ENCODE measurements at places on chromosomes 1 and 21.

DNA sequence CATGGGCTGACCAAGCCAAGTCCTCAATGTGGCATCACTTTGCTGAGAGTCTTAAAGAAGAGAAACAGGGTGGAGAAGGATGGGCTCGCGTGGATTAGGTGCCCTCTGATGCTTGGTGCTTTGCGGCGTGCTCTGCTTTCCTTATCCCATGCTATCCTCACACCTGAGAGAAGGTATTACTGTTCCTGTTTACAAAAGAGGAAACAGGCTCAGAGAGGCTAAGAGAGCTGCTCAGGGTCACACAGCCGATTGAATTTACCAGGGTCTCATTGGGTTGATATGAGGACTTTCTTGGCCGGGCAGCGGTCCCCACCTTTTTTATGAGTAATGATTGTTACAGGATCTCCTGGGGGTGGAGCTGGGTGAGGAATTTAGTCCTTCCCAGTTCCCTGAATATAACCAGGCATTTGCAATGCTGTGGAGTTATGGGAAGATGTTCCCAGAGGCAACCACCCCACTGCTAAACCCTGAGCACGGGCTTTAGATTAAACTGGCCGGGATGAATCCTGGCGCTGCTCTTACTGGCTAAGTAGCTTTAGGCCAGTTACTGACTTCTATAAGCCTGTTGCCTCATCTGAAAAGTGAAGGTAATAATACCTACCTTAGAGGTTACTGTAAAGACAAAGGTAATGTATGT is 4.5 kb downstream of the ASCL5 start:
- DNase-seq: no peak

- DNase-seq: no peak
These were observed 20.2 kb upstream of the POGZ start for GRCh38 chr1:151479462-151479861.

- no peak for DNase-seq
These were observed 744 bp downstream of the MIER1 start for GRCh38 chr1:66925558-66925910.

DNA sequence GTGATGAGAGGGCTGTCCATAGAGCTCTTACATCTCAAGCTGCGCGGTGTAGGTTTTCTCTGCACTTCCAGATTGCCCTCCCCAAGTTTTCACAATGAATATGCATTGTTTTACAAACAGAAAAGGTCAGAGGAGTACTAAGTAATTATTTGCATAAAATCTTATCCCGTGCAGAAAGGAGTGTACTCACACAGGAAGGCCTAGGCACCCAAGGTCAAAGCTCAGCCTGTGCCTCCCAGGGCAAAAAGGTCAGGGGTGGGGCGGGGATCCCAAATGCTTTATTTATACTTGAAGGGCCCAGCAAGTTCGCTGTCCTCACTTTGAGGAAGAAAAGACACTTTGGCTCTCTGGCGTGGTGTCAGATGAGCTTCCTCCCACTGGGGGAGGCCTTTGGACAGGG is 10.3 kb upstream of the KCNE1 start:
- DNase-seq: no peak

GRCh38 chr1:206933333-206933945 is 11.7 kb upstream of the FCMR start:
- DNase-seq: no peak

DNA sequence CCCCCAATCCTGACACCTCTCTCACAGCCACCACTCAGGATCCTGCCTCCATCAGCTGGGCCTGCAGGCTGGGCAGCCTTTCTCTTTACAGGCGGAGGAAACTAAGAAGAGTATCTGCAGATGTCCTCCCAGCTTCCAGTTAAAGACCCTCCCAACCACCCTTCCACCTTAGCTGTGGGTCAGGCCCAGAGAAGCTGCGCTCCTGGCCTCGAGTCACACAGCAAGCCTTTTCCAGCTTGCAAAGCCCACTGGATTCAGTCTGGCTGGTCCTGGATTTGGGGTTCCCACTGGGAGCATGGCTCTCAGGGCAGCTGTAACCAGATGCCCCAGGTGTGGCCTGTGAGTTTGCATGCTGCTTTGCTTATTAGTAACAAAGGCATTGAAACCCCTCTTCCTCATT is 19.9 kb downstream of the KCNQ4 start:
- DNase-seq: no peak

- DNase-seq: no peak
These were observed 32.4 kb downstream of the SLC35F3 start for GRCh38 chr1:233936842-233937241.

- DNase-seq: no peak
These were observed 156.4 kb upstream of the EDN2 start for GRCh38 chr1:41640756-41641474.

GRCh38 chr1:155909894-155910293 is 1.3 kb downstream of the RIT1 start:
- no peak for DNase-seq

GRCh38 chr1:11690397-11691301 is 861 bp upstream of the DRAXIN start:
- DNase-seq: no peak

GRCh38 chr1:30250338-30250983 is 472.9 kb downstream of the MATN1 start:
- no peak for DNase-seq

DNA sequence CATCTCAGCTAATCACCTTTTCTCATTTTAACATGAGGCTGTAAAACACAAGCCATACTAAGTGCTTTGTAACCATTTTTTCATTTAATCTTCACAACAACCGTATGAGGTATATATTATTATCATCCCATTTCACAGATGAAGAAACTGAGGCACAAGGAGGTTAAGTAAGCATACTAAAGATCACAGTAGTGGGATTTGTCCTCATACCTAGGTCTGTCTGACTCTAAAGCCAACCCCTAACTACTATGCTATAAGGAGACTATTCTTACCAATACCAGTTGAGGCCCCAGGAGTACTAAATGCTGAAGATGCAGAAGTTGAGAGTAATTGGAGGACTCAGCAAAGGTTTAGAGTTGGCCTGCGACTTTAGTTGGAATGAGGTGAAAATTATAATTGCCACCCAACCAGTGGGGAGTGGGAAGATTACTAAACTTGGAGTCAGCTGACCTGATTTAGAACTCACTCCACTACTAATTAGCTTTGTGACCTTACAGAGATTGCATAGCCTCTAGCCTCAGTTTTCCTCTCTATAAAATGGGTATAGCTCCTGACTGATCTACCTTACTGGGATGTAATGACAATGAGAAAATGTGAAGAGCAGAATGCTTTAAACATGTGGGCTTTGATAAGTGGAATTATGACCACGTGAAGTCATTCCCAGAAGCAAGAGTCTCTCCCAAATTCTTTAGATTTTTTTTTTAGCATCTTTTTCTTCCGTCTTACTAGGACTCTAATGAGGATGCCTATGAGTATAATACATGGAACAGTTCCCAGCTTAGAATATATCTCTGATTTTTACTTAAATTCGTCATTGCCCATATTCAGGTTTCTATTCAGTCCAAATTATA is 85.8 kb upstream of the IPO9 start:
- no peak for DNase-seq

DNA sequence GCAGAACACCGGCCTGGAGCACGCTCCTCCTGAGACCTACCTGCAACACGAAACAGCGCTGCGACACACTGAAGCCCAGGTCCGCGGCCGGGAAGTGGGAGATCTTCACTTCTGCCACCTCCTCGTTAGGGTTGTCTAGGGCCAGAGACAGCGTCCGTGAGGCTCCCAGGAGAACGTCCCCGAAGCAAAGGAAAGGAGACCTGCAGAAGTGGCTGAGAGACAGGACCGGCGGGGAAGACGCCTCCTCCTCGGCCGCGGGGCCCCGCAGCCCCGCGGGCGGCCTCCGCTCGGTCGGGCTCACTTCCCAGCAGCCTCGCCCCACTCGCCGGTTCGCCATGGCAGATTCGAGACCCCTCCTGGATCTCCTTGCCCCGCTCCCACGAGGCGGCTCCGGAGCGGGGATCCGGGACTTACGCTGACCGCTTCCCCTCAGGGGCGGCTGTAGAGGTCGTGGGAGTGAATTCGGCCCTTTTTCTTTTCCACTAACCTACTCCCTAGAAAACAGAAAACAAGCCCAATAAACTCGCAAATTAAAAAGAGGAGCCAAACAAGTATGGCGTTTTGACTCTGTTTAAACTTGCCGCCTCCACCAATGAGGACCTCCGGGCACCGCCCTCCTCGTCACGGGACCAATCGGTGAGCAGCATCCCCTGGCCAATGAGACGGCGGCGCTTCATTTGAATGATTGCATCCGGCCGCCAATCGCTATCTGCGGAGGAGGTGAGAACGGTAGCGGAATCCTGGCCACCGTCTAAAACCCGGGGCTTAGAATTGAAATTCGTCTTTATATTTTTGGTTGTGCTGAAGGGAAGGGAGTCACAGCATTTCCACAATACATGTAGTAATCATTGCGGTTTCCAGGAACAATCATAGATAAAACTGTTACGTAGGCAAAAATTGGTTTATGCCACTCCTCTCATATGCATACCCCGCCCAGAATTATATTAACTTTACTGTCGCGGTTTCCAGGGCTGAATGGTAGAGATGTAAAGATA is at the start of gene ASPM:
TSS of gene ASPM (minus strand) at position 569 of the 995 bp plus-strand sequence. CDS start at position 337, 232 bp downstream.
- DNase-seq: peak; percentile 94

Data from NCI-H2107 (cell line).